ENCODE measurements at places on chromosomes 6 and 20. TPM values are rescaled to one million over a fixed set of nuclear protein-coding genes. Genes with fewer than 3 reads are reported as not detected.

DNA sequence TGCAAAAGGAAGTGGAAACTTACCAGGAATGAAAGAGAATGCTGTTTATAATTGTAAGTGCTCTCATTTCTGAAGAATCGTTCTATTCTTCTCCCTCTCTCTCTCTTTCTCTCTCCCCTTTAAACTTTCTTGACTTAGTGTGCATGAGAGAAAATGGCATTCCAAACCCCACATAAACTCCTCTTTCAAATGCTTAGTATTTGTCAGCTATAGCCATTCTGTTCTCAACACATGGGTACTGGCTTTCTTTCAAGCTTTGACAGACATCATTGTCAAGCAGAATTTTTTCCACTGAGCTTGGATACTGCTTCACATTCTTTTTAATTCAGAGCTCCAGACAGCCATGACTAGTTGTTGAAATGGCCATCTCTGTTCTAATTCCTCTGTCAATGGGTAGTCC, 51.1 kb upstream of the PREP start:
- no peaks in the 10 kb centered on the region for H3K36me3 ChIP-seq
- no peak overlapping the region for H3K27ac ChIP-seq
- no peaks in the 10 kb centered on the region for H3K4me1 ChIP-seq
- no peaks in the 10 kb centered on the region for H3K27me3 ChIP-seq
- no peak for DNase-seq

DNA sequence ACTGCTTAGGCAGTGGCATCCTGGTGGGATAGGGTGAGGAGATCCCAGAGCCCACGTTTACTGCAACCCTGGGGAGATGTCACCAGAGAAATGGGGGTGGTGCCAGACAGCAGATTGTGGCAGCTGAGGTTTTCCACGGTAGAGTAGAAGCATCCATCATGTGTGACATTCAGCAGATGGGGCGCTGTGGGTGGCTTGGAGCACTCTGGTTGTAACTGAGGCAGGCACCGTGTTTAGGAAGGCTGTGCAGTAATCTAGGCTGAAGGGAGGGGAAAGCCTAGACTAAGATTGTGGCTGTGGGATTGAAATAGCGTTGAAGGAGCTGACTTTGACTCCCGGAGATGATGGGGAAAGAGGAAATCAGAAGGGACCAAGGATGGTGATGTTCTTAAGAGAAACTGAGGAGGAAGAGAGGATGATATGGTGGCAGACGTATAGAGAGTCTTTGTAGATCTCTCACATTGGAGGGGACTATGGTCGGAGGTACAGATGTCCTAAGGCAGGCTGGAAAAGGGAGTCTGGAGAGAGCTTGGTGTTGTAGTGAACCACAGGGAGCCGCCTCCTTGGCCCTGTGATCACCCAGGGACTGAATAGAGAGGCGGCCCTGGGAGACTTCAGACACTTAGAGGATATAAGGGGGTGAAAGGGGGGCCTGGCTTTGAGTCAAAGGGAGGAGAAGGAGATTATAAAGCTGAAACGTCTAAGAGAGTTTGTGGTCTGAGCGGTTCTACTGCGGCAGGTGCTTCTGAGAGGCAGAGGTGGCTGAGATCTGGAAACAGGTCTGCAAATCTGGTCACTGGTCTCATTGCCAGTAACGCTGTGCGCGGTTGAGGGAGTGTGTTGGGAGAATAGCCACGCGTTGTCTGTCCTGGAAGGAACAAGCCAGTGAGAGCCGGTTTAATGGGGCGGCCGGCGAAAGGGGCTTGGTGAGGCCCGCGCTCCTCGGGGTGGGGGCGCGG, 792 bp upstream of the MICA start:
- H3K4me1 ChIP-seq, result peaks cover 6% of the 10 kb centered on the region
- peak overlapping the region; percentile 99 for H3K27ac ChIP-seq
- DNase-seq, result peak; percentile 39
- peak overlapping the region; percentile 63 for H3K4me3 ChIP-seq
- H3K36me3 ChIP-seq, result no peaks in the 10 kb centered on the region

DNA sequence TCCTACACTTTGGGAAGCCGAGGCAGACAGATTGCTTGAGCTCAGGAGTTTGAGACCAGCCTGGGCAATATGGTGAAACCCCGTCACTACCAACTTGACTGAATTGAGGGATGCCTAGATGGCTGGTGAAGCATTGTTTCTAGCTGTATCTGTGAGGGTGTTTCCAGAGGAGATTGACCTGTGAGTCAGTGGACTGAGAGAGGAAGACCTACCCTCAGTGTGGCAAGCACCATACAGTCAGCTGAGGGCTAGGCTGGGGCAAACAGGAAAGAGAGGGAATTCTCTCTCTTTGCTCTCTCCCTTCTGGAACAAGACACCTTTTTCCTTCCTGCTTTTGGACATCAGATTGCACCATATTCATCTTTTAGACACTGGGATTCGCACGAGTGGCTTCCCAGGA, 3.7 kb upstream of the ZUP1 start:
- no peak overlapping the region for H3K4me3 ChIP-seq
- H3K27ac ChIP-seq, result no peak overlapping the region
- H3K27me3 ChIP-seq, result no peaks in the 10 kb centered on the region
- H3K36me3 ChIP-seq, result no peaks in the 10 kb centered on the region

DNA sequence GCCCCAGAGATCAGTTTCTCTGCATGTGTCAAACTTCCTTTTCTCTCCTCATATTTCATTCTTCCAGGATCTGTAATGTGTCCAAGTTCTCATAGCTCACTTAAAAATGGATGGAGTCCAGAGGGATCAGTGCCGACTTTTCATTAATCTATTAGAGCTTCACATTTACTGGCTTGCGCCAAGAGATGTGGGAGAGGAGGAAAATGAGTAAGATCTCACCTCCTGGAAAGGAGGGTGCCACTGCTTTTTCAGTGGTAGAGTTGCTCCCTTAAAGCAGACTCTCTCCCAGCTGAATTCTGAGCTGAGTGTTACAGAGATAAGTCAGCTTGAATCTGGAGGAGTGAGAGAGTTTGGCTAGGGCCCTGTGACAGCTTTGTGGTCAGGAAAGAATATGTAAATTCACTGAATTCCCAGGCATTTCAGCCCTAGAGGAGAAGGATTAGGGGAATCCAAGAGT, 175.9 kb downstream of the SOX4 start:
- no peaks in the 10 kb centered on the region for H3K27me3 ChIP-seq
- H3K4me1 ChIP-seq, result no peaks in the 10 kb centered on the region

- no peaks in the 10 kb centered on the region for H3K4me1 ChIP-seq
- no peaks in the 10 kb centered on the region for H3K36me3 ChIP-seq
- no peak overlapping the region for H3K4me3 ChIP-seq
- no peak overlapping the region for H3K27ac ChIP-seq
These were observed 86.9 kb downstream of the TCP11 start for GRCh38 chr6:35054106-35054742.

DNA sequence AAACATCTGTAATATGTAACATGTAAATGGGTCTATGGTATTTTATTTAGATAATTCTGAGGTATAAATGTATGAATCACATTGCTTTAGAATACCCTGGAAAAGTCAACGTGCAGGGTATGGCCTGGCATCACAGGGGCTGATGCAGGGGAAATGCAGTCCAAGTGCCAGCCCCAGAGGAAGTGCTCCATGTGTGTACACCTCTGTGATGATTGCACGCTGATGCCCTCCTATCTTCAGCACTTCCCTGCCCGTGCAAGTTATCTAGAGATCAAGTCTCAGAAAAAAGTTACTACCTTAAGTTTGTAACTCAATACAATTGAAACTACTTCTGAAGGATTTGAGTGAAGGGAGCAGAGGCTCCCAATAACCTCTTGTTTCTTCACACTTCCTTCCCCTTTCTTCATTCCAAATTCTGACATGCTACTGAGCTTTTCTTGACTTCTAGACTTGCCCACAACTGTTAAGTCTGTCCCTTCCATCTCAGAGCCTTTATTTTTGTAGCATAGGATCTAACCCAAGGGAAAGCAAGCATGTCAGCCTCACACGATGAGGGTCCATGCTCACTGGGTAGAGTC, 2.2 kb downstream of the SMLR1 start:
- H3K27me3 ChIP-seq, result no peaks in the 10 kb centered on the region
- DNase-seq, result no peak
- no peaks in the 10 kb centered on the region for H3K4me1 ChIP-seq
- no peak overlapping the region for H3K27ac ChIP-seq
- no peak overlapping the region for H3K4me3 ChIP-seq

DNA sequence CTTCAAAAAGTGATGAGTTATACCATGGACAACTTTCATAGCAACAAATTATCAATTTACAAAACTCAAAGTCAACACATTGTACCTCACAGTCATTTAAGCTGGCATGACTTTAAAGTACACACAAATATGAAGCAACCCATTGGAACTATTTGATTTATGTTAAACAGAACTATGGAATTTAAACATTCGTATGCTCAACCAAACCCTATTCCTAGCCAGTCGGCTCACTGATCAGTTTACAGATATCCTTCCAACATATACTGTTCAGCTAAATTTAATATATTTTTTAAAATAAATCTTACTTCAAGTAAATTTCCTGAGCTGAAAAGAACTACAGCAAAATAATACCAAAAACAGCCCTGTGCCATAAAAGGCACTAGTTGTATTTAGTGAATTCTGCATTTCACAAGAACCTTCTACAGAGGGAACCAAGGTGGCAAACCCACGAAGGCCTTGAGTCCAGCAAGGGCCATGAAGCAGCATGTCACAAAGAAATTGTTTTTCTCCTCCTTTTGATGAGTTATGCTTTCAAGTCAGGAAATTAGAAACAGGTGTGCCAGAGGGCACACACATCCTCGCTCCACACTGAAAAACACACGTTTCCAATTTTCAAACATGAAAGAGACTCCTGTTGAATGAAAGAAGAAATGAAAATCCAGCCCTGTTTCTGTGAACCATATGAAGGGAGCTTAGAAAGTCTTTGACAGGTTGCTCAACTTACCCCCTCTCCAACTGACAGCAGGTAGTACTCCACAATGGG, 122.8 kb downstream of the TASP1 start:
- H3K4me1 ChIP-seq, result no peaks in the 10 kb centered on the region
- DNase-seq, result no peak
- H3K27ac ChIP-seq, result no peak overlapping the region
- no peaks in the 10 kb centered on the region for H3K27me3 ChIP-seq
- no peaks in the 10 kb centered on the region for H3K36me3 ChIP-seq

DNA sequence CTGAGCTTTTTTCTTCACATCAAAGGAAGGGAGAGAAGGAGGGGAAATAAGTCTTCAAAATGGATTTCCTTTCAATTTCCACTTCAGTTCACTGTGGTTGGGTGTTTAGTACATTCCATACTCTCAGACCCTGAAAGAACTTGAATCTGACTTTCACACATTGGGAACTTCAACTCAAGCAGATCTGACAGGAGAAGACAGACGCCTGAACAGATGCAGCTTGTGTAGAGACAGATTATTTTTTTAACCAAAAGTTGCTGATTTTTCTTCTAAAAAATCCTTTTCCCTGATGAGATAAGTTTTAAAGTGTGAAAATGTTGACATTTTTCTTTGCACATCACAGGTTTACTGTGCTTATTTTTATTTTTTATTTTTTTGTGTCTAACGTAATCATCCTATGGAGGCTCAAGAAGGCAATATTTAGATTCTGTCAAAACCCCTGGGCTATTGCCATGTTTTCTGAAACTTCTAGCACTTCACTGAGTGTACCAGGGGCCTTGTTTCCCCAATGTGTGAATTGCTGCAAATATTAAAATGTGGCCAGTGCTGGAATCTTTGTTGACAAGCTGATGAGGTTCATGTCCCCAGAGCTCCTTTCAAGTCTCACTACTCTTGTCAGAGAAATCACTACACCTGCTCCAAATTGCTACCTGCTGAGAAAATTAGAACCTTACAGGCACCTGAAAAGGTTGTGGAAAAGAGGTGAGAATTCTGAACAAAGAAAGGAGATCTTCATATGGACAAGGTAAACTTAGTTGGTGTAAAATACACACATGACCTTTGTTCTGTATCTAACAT, 214.8 kb upstream of the BTBD3 start:
- DNase-seq, result no peak
- H3K27ac ChIP-seq, result no peak overlapping the region
- H3K4me3 ChIP-seq, result no peak overlapping the region
- H3K4me1 ChIP-seq, result no peaks in the 10 kb centered on the region
- H3K27me3 ChIP-seq, result no peaks in the 10 kb centered on the region

The LST1 gene
- total RNA-seq, result not detected

The KCNQ5 gene
- 4.1 TPM for total RNA-seq

The HSP90AB1 gene
- total RNA-seq, result 805 TPM

All from prostate gland (tissue), 2 donors.